ENCODE measurements at places on chromosomes 2 and 18.
A peak's percentile ranks its signal among the peaks of the same experiment; 100 is the strongest.

GRCh38 chr18:48592540-48593171 is 53.8 kb downstream of the CTIF start:
- no peak for DNase-seq

DNA sequence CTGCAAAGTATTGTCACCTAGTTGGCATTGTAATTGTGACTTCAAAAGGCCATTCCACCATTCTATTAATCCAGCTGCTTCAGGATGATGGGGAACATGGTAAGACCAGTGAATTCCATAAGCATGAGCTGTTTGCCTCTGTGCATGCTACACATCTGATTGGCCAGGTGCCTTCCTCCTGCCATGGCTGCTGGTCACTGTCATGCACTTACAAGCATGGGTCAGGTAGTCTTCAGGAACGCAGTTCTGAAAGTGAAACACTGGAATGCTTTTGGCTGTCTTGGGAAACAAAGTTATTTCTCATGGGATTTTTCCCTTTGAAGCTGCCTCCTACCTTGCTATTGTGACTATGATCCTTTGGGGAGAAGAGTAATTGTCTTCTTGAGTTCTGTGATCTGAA is 267.6 kb downstream of the GBX2 start:
- DNase-seq: peak; percentile 7

- no peak for DNase-seq
These were observed 40.3 kb downstream of the TNFRSF11A start for GRCh38 chr18:62365420-62365819.

DNA sequence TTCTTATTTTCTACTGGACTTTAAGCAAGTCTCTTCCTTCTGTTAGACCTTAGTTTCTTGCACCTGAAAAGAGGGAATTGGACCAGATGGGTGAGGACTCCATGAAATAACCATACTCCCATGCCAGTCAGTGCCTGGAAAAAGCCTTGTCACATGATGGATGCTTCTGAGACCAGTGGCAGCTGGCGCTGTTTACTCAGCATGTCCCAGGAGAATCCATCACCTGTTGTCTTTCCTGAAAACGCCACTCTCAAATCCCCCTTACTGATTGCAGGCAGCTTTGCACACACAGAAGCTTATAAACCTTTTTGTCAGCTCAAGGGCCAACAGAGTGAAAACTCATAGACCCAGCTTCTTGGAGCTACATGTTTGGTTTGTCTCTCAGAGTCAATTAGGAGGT is 117.6 kb downstream of the POLE4 start:
- no peak for DNase-seq

DNA sequence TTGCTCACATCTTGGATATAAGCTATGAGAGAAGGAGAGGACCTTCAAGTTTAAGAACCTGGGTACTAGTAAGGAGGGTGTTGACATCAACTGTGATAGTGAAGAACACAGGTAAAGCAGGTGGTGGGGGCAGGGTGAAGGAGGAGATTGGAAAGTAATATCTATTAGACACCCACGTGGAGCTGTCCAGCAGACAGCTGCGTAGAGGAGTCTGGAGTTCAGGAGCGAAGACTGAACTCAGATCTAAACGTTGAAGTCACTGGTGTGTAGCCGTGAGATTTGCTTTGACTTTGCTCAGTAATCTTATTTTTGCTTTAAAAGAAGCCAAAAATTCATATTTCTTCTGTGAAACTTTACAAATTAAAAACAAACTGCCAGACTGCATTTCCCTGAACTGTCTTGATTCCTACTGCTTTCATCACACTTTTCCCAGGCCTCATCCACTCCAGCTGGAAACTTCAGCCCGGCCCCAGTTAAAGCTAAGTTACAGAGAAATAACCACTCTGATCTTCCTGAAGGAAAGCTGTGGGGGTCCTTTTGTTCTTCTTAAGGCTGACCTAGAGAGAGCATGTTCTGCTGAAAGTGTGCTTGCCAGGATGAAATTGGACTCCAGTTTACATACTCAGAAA is 533.3 kb downstream of the CNTNAP5 start:
- no peak for DNase-seq

DNA sequence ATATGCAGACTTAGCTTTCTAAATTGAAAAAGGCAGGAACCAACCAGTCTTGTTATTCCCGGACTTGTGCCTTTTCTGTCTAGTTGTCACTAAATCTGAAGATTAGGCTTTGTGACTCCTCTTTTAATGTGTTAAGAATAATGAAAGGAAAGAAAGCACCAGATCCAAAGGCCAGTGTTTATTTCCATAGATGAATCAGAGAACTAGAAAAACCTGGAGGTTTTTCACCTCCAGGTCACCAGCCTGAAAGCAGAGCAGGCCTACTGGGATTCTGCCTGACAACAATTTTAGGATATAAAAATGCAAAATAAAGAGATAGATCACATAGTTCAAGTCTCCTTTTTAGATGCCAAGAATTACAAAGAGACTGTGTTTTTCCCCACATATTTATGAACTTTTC is 160.4 kb downstream of the GULP1 start:
- no peak for DNase-seq

DNA sequence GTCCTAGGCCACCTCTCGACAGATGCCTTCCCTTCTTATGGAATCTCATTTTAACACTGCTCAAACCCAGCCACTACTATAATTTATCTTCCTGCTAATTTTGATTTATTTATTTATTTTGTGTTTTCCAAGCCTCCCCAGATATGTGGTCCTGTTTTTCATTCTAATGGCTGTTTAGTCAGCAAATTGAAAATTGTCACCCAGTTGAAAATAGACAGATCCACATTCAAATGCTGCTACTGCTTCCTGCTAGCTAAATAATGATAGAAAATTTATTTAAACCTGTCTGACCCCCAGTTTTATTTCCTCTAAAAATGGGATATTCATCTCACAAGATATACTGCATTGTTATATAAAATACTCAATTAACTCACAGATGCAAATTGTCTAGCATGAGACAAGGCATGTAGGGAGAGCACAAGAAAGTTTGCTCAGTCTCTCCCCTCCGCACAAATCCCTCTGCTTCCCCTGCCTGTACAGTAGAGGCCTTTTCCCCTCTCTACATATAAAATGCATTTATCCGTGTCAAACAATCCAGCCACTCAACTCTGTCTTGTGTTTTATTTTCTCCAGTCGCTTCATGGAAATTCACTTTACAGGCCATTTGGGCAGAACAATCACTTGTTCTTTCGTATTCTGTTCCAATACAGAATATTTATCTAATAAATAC is 389.9 kb downstream of the SOX11 start:
- DNase-seq: no peak

DNA sequence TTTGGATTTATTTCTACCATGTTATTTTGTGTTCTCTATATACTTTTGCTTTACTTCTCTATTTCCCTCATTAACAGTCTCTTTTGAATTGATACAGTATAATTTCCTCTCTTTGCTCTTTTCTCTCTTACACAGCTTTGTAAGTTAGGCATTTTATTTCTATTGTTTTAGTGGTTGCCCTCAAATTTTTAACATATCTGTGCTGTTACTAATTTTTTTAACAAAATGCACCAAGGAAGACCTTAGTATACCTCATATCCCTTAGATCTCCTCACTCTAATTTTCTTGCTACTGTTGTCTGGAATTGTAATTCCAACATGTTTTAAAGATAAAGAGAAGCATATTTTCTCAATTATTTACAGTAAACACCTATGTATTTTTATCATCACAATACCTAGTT is 416.8 kb upstream of the SLC14A2 start:
- no peak for DNase-seq

Data from fibroblast of pulmonary artery (primary cell).